ENCODE measurements at places on chromosomes 6 and 20. TPM values are rescaled to one million over a fixed set of nuclear protein-coding genes. Genes with fewer than 3 reads are reported as not detected.

DNA sequence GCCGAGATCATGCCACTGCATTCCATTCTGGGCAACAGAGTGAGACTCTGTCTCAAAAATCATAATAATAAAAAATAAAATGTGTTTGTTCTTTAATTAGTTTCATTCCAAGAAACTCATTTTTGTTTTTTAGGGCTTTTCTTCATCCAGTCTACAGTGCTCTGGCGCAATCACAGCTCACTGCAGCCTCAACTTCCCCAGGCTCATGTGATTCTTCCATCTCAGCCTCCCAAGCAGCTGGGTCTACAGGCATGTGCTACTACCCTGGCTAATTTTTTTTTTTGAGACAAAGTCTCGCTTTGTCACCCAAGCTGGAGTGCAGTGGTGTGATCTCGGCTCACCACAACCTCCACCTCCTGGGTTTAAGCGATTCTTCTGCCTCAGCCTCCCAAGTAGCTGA is 143.6 kb upstream of the JARID2 start:
- no peak overlapping the region for H3K27ac ChIP-seq
- DNase-seq = no peak
- H3K36me3 ChIP-seq = no peaks in the 10 kb centered on the region

GPR63 gene
- total RNA-seq = 4.1 TPM

SALL4 gene
- total RNA-seq = 18.4 TPM

DPPA5 gene
- not detected for total RNA-seq

BEND6 gene
- total RNA-seq = 5.3 TPM

All from A673 (cell line).